ENCODE measurements at places on chromosomes 3 and 15.

GRCh38 chr3:89256395-89256794 lies 149.0 kb downstream of the EPHA3 start:
- DNase-seq: no peak

- no peak for DNase-seq
Measured at GRCh38 chr3:50205413-50206276, 574 bp downstream of the SLC38A3 start.

- DNase-seq: no peak
Measured at GRCh38 chr3:129602309-129602708, 4.2 kb downstream of the PLXND1 start.

- no peak for DNase-seq
Measured at GRCh38 chr3:127764301-127764700, 58.0 kb downstream of the MGLL start.

- DNase-seq: no peak
Measured at GRCh38 chr3:176919836-176920765, 277.2 kb downstream of the TBL1XR1 start.

- no peak for DNase-seq
Measured at GRCh38 chr3:188827576-188827975, 344.2 kb upstream of the TPRG1 start.

DNA sequence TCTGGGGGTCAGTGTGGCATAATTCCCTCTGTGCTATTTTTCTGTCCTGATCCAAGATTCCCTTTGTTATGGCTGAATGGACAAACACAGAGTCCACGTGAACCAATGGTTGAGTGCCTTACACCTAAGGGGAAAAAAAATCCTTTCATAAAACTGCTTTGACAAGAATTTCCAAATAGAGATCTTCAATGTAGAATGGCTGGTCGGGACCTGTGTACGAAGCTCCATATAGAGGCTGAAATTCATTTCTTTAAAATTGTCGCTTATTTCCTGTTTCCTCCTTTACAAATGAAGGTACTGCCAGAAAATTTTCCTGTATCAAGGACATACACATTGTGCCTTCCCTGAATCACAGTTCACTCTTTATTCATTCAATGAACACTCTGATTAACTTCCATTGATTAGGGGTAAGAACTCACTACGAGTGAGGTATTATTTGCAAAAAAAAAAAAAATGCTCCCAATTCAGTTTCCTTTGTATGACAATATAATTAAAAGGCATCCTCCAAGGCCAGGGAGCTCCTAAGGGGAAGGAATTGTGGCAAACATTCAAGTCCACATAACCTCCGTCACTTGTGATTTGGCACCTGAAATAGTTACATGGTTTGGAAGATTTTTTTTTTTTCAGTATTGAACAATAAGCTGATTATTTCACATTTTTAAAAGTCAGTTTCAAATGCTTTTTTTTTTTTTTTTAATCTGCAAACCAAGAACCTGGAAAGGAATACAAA lies 293.8 kb downstream of the MEX3B start:
- DNase-seq: no peak

DNA sequence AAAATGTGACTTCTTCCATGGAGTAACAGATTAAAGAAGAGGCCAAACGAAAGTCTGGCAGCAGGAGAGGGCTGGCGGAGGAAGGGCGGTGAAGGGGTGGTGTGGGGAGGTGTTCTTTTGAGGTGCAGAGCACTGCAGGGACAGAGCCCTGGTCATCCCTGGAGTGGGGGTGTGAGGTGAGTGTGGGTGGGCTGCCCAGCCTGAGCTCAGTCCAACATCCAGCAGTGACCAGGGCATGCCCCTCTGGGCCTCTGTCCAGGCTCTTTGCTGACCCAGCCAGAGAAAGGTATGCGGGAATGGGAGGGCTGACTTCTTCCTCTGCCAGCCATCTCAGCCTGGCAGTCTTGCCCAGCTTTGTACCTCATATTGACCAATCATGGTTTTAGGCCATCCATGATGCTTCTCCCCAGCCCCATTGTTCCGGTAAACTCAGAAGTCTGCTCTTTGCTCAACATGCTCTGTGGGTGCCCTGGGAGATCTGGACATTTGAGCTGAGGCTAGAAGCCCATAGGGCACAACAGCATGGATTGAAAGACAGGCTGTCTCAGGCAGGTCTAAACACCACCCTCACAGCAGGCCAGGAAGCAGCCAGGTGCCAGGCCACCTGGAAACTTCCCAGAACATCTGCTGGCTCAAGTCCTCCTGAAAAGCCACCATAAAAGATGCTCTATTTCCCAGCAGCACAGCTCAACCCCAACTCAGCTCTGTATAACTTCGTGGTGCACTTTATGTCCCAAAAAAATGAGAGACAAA lies 25.9 kb upstream of the CXCR6 start:
- no peak for DNase-seq

GRCh38 chr3:106215047-106215446 lies 346.2 kb upstream of the CBLB start:
- no peak for DNase-seq

DNA sequence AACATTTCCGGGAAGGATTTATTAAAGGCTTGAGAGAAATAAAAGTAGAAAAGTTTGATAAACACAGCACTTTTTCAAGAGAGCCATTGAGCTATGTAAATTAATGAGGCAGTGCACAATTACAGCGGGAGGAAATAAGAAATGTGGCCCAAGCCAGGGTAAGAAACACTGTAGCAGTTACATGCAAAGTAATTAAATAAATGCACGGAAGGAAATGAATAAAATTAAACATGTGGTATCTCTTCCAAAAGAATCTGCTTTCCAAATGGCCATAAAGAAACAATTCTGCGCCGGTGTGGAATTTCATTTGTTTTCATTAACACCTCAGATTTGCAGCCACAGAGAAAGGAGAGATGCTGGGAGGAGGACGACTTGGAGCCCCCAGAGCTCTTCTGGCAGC lies 35.3 kb downstream of the ZPLD1 start:
- no peak for DNase-seq

- no peak for DNase-seq
Measured at GRCh38 chr3:162421721-162422120, 925.1 kb downstream of the OTOL1 start.

GRCh38 chr15:33844597-33844996 lies 123.7 kb upstream of the CHRM5 start:
- no peak for DNase-seq

DNA sequence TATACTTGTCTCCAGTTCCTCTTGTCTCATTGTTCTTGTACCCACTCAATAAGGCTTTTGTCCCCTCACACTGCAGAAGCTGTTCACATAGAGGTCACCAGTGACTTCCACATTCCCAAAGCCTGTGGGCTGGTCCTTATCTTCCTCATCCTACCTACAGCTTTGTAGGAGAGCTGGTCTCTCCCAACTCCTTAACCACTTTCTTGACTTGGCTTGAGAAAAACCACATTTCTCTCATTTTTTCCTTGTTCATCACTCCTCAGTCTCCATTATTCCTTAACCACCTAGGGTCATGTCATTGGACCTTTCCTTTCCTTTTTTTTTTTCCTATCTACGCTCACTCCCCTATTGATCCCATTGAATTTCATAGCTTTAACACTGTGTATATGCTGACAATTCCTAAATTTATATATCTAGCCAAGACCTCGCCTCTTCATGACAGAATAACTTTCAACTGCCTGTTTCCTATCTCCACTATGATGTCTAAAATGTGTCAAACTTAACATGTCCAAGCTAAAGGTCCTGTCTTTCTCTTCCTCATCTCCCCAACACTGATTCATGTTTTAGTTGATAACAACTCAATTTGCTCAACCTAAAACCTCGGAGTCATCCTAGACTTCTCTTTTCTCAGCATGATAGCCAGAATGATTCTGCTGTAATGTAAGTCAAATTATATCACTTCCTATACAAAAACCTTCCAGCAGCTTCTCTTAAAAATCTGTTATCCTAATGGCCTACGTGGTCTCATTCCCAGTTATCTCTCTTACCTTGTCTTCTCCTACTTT lies 49.5 kb downstream of the CEP63 start:
- DNase-seq: no peak

DNA sequence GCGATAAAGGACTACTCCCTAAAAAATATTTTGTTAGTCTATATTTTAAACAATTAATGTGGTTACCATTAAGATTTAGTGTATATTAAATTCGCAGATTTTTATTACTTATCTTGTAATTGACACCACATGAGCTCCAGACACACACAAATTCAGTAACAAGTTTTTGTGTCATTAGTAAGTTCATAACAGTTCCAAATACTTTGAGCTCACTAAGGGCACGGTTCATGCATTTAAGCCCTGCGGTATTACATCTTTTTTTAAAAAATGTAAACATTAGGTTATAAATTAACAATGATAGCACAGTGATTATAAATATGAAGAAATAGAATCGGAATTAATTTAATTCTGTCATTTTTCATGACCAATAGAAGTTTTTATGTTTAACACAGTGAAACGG lies 317.3 kb downstream of the ZNF385D start:
- no peak for DNase-seq

DNA sequence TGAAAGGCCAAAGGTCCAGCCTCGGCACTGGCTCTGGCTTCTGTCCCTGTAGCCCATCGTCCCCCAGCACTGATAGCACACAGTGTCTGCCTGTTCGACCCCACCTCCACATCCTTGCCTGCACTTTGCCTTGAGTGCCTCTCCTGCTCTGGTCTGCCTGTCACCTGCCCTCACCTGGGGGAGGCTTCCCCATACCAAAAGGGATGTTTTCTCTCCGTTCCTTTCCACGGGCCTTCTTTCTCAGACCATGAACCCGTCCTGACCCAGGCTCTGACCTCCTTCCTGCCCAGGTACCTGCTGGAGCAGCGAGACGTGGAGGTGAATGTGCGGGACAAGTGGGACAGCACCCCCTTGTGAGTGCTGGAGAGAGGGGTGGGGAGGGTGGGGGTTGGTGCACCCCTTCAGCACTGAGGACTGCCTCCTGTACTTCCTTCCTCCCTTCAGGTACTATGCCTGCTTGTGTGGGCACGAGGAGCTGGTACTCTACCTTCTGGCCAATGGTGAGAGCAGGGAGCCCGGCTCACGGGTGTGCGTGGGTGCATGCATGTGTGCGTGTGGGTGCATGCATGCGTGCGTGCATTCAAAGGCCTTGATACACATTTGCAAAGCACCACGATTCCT lies 1.5 kb downstream of the ABTB1 start:
- no peak for DNase-seq

DNA sequence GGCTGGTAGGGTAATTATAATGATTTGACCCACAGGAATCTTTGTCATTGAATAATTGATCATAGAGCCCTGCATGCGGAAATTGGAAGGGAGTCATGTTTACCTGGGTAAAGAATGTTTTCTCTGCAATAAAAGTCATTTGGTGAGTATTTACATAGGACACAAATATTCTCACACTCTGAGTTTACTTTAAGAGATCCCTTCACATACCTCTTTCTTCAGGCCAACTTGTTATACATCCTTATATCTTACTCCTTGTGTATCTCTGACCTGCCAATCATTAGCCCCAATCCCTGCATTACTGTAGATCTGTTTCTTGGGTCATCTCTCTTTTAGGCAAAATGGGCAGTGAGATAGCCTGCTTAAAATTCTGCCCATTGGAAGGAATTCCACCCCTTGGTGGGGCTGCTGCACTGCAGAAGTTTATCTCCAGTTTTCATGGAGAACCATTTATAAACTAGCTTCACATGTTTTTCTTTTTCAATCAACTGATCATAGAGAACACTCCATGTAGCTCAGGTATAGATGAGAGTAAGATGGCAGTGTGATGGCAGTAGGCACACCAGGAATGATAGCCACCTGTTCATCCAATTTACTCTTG lies 46.2 kb downstream of the ILDR1 start:
- no peak for DNase-seq

DNA sequence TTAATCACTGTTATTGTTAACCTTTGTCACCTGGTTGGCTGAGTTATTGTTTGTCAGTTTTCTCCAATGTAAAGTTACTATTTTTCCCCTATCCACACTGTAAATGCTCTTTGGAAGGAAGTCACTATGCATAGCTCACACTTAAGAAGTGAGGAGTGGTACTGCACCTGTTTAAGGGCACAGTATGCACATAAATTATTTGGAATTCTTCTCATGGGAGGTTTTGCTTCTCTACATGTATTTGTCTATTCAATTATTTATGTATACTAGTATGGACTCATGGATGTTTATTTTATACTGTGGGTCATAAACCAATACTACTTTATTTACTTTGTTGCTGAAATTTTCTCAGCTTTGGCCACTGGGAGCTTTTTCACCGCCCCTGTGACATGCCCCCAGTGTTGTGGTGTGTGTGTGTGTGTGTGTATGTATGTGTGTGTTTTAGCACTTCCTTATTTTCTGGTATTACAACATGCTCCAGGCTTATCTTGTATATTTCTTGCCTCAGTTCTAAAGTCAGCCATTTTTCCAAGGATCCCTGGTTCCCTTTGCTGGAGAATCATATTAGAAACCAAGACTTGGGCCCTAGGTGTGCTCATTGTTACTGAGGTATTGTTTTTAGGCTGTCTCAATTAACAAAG lies 290.5 kb downstream of the KBTBD8 start:
- no peak for DNase-seq

DNA sequence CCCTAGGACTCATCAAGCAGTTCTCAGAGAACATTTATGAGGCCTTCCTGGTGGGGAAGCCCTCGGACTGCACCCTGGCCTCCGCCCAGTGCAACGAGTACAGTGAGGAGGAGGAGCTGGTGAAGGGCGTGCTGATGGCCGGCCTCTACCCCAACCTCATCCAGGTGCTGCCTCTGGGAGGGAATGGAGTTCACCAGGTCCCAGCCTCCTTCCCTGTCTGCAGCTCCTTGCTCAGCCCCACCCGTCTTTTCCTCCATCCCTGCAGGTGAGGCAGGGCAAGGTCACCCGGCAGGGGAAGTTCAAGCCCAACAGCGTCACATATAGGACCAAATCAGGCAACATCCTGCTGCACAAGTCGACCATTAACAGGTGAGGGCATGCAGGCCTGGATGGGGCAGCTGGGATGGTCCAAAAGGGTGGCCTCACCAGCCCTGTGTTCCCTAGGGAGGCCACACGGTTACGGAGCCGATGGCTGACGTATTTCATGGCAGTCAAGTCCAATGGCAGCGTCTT lies 46.3 kb downstream of the DHX30 start:
- no peak for DNase-seq

- no peak for DNase-seq
Measured at GRCh38 chr3:160661660-160662059, 15.3 kb upstream of the ARL14 start.

DNA sequence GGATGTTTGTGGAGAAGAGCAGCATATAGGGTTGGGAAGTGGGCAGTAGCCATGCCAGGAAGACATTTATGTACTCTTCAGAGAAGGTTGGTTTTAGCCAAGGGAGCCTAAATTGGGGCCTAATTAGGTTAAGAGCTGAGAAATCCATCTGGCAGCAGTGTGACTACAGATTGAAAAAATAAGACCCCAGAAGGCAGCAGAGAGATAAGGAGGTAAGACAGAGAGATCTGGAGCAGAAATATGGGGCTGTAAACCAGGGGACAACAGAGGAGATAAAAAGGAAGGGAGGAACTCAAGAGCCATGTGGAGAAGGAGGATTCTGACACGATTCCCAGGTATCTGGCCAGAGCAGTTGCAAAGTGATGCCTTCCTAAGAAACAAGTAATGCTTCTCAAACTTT lies 23.3 kb downstream of the LYSMD2 start:
- DNase-seq: no peak

GRCh38 chr3:18791182-18791581 lies 357.1 kb upstream of the KCNH8 start:
- DNase-seq: no peak
